Esophagus muscularis mucosa (tissue), 4 donors: ENCODE measurements at places on chromosomes 5 and 9. TPM values are rescaled to one million over a fixed set of nuclear protein-coding genes. Genes with fewer than 3 reads are reported as not detected.

Gene ADCY2
- total RNA-seq = 4.8 TPM

Gene TIMD4
- total RNA-seq = not detected

Gene IL12B
- total RNA-seq = not detected

Gene DOCK8
- total RNA-seq = 72.8 TPM

Gene FGD3
- 4.8 TPM for total RNA-seq

Gene SEMA6A
- total RNA-seq = 20.9 TPM

Gene ENTPD2
- 1.0 TPM for total RNA-seq

- no peaks in the 10 kb centered on the region for H3K4me1 ChIP-seq
- H3K27me3 ChIP-seq = no peaks in the 10 kb centered on the region
- no peak overlapping the region for H3K27ac ChIP-seq
Measured at GRCh38 chr5:133365738-133366137, 246.6 kb downstream of the FSTL4 start.

DNA sequence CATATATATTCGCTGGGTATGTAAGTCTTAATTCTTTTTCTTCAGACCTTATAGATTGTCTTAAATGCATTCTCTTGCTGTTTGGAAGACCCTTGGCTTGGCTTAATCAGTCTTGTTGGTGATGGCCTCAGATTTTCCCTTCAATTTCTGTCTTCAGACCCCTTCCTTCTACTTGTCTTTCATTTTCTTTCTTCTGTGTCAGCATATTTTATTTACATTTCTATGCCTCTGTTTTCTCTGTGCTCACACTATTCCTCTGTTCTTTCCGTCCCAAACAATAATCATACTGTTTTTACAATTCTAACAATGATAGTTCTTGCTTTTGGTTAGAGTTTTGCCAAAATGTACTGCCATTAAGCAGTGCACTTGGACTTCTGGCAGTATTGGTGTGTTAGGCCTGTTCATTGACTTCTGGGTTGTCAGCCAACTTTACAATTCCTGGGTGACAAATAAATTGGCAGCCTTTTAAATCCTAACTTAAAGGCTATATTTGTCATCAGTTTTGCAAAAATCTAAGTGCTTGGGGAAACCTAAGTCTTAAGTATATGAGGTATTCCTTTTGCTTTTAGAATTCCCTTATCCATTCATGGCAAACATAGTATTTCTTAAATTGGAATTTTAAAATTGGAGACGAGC lies 8.0 kb downstream of the SRFBP1 start:
- no peaks in the 10 kb centered on the region for H3K27me3 ChIP-seq
- DNase-seq = no peak
- no peaks in the 10 kb centered on the region for H3K36me3 ChIP-seq
- H3K27ac ChIP-seq = no peak overlapping the region

DNA sequence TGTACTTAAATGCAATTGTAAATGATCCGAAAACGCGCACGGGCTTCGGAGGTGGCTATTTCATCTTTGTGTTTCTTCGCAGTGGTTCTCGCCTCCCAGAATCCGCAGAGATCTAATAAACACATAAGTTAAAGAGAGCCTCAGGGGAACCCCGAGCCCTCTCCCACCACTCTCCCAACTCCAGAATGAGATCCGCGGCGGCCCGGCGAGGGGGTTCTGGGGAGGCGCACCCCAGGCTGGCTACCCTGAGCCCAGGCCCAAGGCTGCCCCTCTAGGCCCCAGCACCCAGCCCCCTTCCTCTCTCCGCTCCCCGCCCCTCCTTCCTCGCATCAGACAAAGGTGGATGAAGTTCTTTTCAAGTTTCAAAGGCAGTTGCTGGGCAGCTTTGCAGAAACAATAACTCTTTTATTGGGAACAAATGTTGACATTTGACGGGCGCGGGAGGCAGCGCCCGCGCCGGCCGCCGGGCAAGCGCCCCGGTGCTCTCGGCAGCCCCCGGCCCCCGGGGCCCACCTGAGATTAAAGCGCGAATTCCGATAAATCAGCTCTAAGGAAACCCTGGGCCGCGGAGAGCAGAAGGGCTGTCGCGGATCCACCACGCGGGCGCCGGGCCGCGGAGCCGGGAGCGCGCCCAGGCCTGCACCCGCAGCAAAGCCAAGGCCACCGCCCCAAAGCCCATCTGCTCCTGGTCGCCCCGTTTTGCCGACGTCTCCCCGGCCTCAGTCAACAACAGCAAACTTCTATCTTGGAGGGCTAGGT lies 8.4 kb downstream of the IRX2 start:
- H3K4me3 ChIP-seq = no peak overlapping the region
- no peaks in the 10 kb centered on the region for H3K36me3 ChIP-seq
- peaks cover 20% of the 10 kb centered on the region for H3K4me1 ChIP-seq
- no peak for DNase-seq
- no peaks in the 10 kb centered on the region for H3K27me3 ChIP-seq
- H3K27ac ChIP-seq = no peak overlapping the region

DNA sequence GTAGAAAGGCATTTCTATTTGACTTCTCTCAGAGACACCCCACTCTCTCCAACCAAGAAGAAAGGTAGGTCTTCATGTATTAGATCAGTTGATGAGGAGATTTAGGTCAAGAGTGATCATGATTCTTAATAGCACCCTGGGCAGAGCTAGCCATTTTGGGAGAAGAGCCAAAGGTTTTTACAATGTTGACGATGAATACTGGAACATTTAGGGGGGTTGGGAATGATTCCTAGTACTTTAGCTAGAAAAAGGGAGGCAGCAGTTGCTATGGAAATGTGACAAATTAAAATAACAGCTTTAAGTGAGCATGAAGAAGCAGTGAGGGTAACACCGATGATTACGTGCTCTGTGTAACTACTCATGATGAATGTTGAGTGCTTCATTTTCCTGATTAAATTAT lies 9.5 kb upstream of the RPS23 start:
- H3K4me1 ChIP-seq = no peaks in the 10 kb centered on the region
- no peaks in the 10 kb centered on the region for H3K36me3 ChIP-seq
- no peak overlapping the region for H3K27ac ChIP-seq
- no peaks in the 10 kb centered on the region for H3K27me3 ChIP-seq
- no peak for DNase-seq

DNA sequence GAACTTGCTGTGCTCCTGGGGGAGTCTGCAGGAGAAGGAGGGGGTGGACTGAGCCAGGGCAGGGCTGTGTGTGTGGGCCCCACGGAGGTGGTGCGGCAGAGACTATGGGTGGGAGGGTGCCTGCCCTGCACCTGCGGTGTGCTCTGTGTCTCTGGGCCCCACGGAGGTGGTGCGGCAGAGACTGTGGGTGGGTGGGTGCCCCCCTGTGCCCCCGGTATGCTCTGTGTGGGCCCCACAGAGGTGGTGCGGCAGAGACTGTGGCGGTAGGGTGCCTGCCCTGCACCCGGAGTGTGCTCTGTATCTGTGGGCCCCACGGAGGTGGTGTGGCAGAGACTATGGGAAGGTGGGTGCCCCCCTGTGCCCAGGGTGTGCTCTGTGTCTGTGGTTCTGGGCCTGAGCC lies 103.7 kb downstream of the EHMT1 start:
- peaks cover 8% of the 10 kb centered on the region for H3K4me1 ChIP-seq
- peaks cover 52% of the 10 kb centered on the region for H3K36me3 ChIP-seq
- DNase-seq = no peak
- no peak overlapping the region for H3K27ac ChIP-seq
- H3K4me3 ChIP-seq = no peak overlapping the region

GRCh38 chr9:37676411-37676830 lies 25.7 kb downstream of the FRMPD1 start:
- no peaks in the 10 kb centered on the region for H3K27me3 ChIP-seq
- H3K4me1 ChIP-seq = no peaks in the 10 kb centered on the region
- H3K27ac ChIP-seq = no peak overlapping the region
- DNase-seq = no peak
- H3K36me3 ChIP-seq = no peaks in the 10 kb centered on the region
- H3K4me3 ChIP-seq = no peak overlapping the region

- peaks cover 20% of the 10 kb centered on the region for H3K4me1 ChIP-seq
- H3K36me3 ChIP-seq = no peaks in the 10 kb centered on the region
- H3K4me3 ChIP-seq = no peak overlapping the region
- H3K27ac ChIP-seq = no peak overlapping the region
- H3K27me3 ChIP-seq = no peaks in the 10 kb centered on the region
Measured at GRCh38 chr9:3433754-3434153, 92.0 kb downstream of the RFX3 start.

DNA sequence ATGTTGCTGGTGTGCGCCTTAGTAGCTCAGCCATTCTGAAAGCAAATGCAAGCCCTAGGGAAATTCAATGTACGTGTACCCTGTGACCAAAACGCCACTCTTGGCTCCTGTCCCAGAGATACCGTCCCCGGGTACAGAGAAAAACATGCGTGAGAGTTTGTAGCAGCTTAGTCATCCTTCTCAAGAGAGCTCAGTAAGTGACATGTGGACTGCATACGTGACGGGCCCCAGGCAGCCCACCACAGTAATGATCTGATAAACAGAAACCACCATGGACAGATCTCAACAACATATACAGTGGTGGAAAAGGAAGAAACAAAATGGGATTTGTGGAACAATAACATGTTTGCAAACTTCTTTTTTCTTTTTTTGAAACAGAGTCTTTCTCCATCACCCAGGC lies 45.1 kb downstream of the S1PR3 start:
- H3K27ac ChIP-seq = no peak overlapping the region
- no peaks in the 10 kb centered on the region for H3K27me3 ChIP-seq
- no peak overlapping the region for H3K4me3 ChIP-seq

DNA sequence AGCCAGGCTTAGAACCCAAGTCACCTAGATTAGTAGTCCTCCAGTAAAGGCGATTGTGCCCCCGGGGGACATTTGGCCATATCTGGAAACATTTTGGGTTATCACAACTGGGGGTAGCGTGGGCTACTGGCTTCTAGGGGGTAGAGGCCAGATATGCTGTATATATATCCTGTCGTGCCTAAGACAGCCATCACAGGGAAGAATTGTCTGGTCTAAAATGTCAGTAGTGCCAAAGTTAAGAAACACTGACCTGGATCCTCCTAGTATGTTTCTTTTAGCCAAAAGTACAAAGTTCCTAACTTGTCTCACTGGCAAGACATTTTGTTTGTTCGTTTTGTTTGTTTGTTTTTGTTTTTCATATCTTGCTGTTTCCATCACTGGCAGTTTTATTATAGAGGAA lies 13.8 kb downstream of the RABEPK start:
- H3K27ac ChIP-seq = no peak overlapping the region
- H3K4me3 ChIP-seq = no peak overlapping the region
- H3K27me3 ChIP-seq = no peaks in the 10 kb centered on the region
- peaks cover 12% of the 10 kb centered on the region for H3K36me3 ChIP-seq
- no peaks in the 10 kb centered on the region for H3K4me1 ChIP-seq
- no peak for DNase-seq

DNA sequence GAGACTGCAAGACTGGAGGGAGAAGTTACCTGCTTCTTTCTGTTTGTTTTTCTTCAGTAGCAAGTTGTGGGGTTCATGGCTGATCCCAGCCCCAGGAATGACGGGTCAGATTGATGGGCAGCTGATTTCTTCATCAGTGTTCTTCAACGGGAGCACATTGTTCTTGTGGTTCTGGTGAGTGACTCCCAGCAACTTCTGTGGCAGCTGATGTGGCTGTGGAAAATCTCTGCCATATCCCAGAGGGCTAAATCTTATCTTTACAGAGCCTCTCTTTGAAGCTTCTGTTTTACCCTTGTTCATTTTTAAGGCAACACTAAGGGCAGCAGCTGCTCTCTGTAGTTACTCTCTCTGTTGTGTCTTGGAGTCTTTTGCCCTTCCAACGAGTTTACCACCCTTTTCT lies 710.3 kb downstream of the PRELID2 start:
- H3K27ac ChIP-seq = no peak overlapping the region
- no peaks in the 10 kb centered on the region for H3K4me1 ChIP-seq
- H3K36me3 ChIP-seq = no peaks in the 10 kb centered on the region
- no peaks in the 10 kb centered on the region for H3K27me3 ChIP-seq

GRCh38 chr5:2598503-2598902 lies 153.0 kb downstream of the IRX2 start:
- no peaks in the 10 kb centered on the region for H3K27me3 ChIP-seq
- H3K4me1 ChIP-seq = no peaks in the 10 kb centered on the region
- DNase-seq = peak; percentile 5
- no peak overlapping the region for H3K27ac ChIP-seq

DNA sequence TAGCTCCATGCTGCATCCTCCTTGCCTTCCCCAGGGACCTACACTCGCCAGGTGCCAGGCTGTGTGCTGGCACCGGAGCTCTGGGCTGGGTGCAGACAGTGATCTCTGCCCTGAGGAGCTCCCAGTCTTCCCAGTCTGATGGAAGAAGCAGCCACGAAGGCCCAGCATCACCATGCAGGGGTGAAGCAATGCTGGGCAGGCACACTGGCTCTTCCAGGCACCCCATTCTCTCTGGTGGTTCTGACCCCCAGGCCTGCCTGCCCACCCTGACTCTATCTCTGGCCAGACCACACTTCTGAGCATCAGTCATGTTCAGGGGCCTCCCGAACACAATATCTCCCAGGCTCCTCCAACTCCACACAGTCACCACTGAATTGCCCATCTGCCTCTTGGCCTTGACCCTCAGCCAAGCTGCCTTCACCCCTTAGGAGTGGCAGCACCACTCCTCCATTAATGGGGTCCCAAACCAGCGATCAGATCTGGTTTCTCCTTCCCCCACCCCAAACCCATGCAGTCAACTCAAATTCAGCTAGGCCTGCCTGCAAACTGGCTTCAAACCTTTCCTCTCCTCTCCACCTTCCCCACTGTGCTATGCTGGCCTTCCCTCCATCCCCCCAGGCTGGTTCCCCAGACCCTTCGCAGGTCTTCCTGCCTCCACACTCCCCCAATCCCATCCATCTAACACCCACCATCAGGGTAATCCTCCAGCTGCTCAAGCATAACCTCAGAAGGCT lies 102.7 kb upstream of the MVB12B start:
- DNase-seq = peak; percentile 91
- H3K27me3 ChIP-seq = peaks cover 16% of the 10 kb centered on the region
- H3K27ac ChIP-seq = no peak overlapping the region
- H3K4me3 ChIP-seq = no peak overlapping the region
- H3K36me3 ChIP-seq = no peaks in the 10 kb centered on the region
